ENCODE measurements at places on chromosomes 12 and 14.

- no peak for DNase-seq
Observed at GRCh38 chr14:94390372-94391086, 2.1 kb upstream of the SERPINA1 start.

- no peak for DNase-seq
Observed at GRCh38 chr12:94525951-94526350, 66.3 kb upstream of the CEP83 start.

- no peak for DNase-seq
Observed at GRCh38 chr14:92341791-92342190, 18.8 kb downstream of the SLC24A4 start.

GRCh38 chr14:76126076-76126475 is 25.6 kb upstream of the GPATCH2L start:
- DNase-seq, result no peak

DNA sequence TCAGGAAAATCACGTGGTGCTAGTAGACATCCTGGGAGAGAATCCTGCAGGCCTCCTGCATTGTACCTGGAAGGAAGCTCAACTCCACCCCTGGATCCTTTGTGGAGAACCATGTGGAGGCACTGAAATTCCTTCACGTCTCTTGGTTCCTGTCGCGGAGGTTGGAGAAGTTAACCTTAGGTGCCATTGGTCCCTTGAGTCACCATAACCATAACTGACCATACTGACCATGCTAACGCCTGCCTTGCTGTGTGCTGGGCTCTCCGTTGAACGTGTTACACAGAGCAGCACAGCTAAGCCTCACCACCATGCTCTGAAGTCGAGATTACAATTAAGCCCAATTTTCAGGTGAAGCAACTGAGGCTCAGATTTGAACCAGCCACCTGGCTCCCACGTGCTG is 18.6 kb downstream of the C14orf132 start:
- no peak for DNase-seq
